ENCODE measurements at places on chromosomes 5 and 9.

DNA sequence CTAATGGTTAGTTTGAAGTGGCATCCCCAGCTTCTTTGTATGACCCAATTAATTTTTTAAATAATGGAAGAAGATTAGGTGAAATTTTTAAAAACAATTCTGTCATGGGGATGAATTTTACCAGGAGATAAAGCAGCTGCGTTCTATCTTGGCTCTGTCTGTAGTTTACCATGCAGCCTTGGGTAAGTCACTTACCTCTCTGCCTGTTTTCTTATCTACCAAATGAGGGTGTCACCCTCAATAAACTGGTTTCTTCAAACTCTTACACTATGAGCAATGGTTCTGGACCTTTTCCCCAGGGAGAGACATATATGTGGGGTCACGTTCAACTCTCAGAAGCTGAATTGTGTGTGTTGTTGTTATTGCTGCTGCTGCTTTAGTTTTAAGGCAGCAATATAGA lies 71.7 kb downstream of the TEX10 start:
- no peak for DNase-seq

GRCh38 chr5:149714877-149715502 lies 15.1 kb upstream of the PPARGC1B start:
- no peak for DNase-seq

DNA sequence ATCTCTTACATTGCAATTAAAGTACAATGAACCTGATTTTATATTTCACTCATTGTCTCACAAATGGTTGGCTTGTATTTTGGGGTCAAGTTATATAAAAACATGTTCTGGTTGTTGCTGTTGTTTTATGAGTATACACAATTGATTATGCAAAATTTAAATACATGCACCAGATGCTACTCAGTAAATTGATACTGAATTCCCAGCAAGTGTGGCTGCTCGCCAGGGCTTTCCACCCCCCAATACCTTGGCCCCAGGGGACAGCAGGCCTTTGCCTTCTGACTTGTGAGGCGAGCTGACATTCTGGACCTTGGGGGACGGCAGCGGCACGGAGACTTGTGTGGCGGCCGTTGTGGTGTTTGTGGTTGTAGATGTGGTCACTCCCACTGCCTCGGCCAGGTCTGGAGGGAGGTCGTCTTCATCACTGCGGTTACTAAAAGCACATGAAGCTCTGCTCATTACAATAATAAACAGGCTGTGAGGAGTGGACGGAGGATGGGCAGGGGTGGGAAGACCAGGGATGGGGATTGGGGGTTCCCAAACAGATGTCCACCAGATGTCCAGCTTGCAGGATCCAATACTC lies 27.0 kb upstream of the FRRS1L start:
- no peak for DNase-seq

DNA sequence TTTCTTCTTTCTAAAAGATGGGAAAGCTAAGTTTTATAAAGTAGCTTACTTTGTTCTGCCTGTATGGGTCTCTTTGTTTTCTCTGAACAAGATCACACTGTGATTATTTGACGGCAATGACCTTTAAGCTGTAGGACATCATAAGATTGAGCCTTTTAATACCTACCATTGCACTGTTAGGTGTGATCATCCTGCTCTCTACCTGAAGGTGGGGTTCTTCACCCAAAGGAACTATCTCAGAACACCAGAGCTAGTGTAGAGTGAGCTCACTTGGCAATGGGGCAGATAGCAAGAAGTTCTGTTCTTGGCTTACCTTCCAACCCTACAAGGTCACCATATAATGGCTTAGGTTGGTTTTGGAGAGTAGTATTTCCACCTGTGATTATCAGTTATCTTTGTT lies 200.2 kb downstream of the SPATA31D1 start:
- DNase-seq: no peak

DNA sequence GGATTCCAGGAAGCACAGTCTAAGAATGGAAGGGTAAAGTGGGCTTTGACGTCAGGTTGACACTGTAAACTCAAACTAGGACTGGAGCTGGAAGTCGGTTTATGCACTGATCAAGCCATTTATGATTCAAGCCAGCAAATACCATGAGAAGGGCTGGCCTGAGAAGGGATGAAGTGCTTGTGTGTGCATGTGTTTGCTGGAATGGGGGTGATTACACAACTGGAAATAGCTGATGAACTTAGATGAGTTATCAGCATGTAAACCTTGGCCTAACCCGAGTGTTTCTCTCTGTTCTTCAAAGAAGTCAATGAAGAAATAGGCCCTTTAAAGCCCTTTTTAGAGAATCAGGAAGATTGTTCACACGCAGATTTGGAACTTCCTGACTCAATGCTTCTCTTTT lies 287.6 kb downstream of the RFX3 start:
- no peak for DNase-seq

DNA sequence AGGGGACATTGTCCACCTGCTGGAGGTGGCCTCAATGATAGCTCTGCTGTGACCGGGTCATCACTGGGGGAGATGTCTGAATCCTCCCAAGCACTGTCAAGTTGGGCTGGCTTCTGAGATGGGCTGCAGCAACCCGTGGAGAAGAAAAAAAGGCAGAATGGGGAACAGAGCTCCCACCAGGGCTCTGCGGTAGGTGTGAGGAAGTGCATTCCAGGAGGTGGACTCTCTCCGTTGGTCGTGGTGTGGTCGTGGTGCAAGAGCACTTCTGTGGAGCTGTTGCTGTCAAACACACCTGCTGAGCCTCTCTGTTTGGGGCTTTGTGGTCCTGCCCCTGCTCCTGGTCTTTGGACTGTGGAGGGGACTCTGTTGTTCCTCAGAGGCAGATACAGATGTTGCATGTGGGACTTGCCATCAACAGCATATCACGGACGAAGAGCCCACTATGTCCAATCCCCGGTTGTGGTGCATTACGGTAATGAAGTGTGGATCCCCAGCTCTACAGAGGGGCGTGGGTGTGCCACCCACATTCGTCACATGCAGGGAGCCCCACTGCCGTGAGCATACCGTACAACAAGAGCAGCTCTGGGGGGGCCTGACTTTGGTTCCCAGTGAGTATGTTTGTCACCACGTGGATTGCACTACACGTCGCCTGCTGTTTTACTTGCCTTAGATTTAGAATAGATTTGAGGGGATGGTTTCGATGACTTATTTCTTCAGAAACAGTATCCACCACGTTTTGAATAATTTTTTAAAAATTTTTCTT lies 36.0 kb upstream of the PITX1 start:
- DNase-seq: no peak

- no peak for DNase-seq
Measured at GRCh38 chr9:35526087-35526801, 36.3 kb downstream of the RUSC2 start.

DNA sequence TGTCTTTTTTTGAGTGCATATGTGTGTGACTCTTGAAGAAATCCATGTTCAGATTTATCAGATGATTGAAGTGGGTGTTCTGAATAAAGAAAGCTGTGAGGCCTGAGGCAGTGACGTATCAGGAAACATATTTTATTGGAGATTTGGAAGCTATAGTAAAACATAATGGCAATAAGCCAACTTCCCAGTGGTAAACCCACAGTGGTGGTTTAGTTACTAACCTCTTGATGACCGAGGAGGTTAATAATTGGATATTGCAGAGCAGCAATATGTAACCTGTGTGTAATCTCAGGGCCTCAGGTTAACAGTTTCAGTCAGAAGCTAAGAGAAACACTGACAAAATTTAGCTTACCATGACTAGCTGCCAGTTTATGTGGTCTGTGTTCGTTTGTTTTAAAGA lies 6.9 kb downstream of the RGMB start:
- DNase-seq: no peak

DNA sequence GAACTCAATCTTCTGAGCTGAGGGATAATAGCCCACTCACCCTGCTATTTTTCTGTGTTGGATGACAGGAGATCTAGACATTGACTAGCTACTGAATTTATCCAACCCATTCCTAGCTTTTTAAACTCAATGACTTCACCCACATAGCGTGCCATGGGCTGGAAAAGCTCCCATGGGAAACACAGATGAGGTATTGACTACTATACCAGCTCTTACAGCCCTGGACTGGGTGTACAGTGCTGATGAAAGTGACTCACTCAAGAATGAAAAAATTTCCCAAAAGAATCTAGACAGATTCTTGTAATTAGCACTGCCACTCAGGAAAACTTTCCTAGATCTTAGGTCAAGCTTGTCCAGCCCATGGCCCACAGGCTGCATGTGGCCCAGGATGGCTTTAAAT lies 72.7 kb upstream of the NREP start:
- DNase-seq: no peak

DNA sequence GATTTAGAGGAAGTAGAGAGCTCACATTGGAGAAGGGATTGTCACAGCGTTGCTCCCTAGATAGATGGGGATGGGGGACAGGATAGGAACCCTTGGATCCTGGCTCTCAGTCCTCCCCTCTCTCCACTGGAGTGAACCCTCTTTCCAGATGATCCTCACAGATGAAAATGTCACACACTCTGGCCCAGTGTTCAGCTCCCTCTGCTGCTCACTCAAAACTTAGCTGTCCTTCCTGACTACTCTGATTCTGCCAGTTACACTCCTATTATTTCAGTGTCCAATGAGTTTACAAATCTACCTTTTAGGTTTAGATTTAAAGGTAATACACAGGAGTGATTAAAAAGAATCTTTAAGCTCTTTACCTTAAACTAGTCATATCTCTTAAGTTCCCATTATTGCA lies 5.8 kb upstream of the SPINK7 start:
- DNase-seq: no peak

GRCh38 chr5:158985492-158985891 lies 114.2 kb downstream of the EBF1 start:
- DNase-seq: no peak

- DNase-seq: peak; percentile 9
Measured at GRCh38 chr9:7536310-7536939, 263.2 kb downstream of the DMAC1 start.

GRCh38 chr5:76204713-76205112 lies 121.5 kb downstream of the SV2C start:
- no peak for DNase-seq

DNA sequence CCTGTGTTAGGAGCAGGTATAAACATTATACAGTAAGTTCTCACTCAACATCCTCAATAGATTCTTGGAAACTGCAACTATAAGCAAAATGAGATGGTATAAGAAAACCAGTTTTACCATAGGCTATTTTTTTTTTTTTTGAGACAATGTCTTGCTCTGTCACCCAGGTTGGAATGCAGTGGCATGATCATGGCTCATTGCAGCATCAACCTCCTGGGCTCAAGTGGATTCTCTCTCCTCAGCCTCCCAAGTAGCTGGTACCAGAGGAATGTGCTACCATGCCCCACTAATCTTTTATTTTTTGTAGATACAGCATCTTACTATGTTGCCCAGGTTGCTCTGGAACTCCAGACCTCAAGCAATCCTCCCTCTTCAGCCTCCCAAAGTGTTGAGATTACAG lies 50.1 kb upstream of the ADRB2 start:
- DNase-seq: no peak

DNA sequence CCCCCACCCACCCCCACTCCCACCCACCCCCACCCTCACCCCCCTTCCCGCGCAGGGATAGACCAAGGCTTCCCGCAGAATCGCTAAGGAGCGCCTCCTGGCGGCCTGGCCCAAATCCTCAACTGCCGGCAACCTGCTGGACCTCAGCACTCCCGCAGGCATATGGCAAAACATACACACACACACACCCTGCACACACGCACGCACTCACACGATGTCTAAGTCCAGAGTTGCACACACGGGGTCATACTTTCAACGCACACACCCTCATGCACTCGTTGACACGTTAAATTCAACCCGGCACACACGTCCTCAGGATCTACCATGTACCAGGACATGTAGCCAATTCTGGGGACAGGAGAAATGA lies 1.7 kb downstream of the CPLX2 start:
- no peak for DNase-seq

GRCh38 chr5:130966990-130967525 lies 198.0 kb downstream of the HINT1 start:
- no peak for DNase-seq

Data from H54 (cell line).